ENCODE measurements at places on chromosomes 3 and 15.

- no peak for DNase-seq
Observed at GRCh38 chr3:69082361-69082760, 2.2 kb upstream of the UBA3 start.

DNA sequence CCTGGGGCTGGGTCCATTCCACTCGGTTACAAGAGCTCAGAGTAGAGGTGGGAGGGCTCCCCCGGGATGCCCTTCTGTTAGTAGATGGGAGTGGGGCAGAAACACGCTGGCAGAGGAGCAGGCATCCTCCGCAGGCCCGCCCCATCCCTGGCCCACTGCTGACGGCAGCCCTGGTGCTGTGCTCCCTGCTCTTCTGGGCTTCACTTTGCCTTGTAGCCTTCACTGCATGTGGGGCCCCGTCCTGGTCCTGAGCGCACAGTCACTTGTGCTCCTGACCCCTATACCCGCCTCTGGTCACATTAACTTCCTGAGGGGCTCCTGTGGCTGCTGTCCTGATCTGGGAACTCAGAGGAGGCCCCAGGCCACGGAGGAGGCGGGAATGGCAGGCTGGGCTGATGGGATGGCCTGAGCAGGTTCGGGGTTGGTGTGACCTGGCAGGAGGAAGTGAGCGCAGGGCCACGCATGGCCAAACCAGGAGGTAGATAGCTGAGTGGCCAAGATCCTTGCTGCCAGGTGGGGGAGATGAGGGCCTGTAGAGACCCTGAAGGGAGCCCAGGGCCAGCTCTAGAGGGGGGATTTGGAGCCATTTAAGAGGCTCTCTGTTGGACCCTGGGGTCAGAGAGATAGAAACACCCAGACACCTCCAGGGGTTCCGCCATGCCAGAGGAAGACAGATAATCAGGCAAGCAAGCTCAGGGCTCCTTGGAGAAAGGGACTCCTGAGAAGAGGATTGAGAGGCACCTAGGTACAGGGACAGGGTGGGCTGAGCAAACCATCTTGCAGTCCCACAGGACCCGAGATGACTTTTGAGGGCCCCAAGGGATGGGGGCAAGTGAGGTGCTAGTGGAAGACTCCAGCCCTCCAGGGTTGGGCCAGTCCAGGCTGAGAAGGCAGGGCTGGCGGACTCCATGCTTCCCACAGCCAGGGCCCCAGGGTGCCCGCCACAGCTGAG lies 92.2 kb upstream of the PRR23E start:
- no peak for DNase-seq

DNA sequence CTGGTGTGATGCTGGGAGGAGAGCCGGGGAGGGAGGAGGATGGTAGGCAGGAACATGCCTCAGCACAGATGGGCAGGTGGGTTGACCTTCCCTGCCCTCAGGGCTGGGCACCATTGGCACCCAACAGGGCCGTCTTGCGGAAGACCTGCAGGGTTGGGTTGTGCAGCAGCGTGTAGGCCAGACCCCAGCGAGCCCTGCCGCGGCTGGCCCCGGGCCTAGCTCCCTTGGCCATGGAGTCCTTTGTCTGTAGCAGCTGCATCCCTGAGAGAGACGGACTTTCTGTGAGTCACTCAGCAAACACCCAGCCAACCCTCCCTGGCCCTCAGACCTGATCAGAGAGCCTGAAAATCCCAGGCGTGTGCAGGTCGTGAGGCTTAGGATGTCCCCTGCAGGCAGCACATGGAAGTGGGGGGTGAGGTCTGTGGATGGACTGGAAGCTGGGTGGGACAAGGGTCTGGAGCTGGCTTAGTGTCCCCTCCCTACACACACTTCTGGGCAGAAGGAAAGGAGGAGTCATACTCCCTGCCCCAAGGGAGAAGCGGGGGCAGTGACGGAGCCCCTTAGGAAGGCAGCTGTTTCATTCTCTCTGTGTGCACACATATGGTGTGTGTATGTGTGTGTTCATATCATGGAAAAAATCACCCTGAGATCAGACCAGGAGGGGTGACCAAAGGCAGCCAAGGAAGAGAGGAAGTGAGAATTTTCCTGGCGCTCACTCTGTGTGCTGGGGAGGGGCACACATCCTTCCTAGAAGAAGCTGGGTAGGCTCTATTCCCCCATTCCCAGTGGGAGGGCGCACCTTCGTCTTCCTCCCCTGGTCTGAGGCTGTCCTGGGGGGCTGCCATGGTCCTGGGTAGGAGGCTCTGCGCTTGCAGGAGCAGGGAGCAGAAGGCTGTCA lies 6.7 kb downstream of the ISLR start:
- DNase-seq = no peak

- DNase-seq = no peak
Observed at GRCh38 chr3:120147072-120147871, 53.0 kb upstream of the GSK3B start.

GRCh38 chr3:190840146-190840545 lies 22.3 kb downstream of the GMNC start:
- DNase-seq = no peak

DNA sequence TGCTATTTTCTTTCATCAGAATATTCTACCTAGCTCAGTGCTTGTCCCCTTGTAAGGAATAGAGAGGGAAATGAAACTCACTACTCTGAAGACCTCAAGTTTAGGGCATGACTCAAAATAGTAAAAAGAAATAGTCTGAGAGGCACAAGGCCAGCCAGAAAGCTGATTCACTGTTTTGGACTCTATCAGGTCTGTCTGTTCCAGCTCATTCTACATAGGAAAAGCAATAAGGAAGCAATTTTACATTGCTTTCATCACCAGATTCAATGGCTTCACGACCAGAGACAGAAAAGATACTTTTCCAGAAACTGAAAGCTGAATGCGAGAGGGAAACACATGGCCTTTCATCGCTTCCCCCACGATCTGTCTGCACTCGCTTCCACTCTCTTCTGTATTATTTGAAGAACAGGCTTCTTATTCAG lies 276.0 kb downstream of the GBE1 start:
- DNase-seq = no peak

GRCh38 chr3:186432189-186432588 lies 70.2 kb upstream of the DGKG start:
- no peak for DNase-seq

DNA sequence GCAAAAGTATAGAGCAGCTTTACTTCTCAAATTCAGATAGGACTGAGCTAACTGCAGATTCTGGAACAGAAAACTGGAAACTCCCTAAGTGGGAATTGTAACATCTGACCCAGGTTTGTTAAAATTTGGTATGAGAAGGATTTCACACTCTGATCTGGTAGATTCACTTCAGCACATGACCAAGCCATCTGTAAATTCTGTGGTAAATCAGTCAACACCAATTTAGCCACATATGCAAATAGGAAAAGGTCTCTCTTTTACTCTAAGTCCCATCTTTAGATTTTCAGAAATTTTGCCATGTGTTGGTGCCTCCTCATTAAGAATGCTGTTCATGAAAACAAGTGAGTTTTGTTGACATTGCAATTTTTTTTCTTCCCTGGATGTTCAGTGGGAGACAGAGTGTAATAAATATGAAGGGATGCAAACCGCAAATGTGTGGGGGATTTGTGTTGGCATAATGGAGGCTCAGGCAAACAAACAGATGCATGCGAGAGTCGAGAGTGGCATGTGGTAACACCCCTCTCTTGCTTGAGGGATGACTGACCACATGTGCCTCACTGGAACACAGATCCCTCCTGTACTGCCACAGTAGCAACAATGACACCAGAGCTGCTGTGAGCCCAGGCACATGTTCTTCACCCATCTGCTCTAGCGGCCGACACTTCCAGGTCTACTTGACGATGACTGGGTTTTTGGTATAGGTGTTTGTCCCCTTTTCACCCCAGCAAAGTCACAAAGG lies 146.6 kb downstream of the FEZF2 start:
- no peak for DNase-seq

GRCh38 chr3:23206366-23206765 lies 3.2 kb downstream of the UBE2E2 start:
- DNase-seq = no peak

DNA sequence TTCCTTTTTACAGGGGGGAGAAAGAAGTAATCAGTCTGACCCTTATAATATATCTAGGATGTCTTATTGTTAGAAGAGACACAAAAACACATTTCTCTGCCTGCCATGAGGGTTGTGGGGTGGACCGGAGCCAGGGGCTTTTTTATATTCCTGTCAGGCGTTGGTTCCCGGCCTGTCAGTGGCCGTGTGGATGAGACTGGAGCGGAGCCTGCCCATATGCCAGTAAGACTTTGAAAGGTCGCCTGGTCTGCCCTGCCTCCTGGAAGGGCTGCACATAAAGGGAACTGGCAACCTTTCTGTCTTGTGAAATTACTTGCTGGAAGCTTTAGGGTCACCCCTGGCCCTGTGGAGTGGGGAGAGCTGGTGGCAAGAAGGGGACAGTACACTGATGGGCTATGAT lies 34.7 kb downstream of the MAP3K13 start:
- DNase-seq = no peak

DNA sequence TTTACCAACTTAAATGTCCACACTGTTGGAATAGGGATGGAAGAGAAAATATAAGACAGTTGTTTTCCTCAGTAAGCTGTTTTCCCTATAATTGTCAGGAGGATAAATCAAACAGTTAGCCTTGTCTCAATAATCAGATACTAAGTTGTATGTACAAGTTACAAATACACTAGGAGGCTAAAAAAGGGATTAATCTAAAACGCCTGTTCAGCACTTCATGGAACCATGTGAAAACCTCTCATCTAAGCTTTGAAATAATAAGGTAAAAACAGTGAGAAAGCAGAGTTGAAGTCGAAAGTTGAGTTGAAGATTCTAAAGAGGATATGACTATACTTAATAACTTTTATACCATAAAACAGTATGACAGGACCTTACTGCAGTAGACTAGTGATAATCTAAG lies 62.0 kb downstream of the CALML4 start:
- DNase-seq = no peak

DNA sequence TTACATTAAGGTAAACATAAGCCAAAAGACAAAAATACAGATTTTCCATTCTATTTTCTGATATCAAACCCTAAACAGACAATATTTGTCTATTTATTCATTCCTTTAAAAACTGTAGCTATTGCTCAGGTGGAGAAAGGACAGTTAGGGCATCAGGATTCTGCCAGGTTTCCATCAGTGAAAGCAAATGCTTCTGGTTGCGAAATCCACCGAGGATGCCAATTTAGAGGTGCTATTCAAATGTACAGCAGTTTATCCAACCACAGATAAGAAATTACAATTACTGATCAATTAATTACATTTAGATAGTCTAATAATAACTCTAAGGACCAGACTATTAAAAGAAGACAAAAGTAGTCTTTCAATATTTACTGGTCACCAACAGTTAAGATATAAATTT lies 3.9 kb downstream of the TOMM70 start:
- DNase-seq = no peak

GRCh38 chr3:160398820-160399124 lies 253 bp downstream of the IFT80 start:
- no peak for DNase-seq

- no peak for DNase-seq
Observed at GRCh38 chr15:36256404-36256807, 323.0 kb upstream of the CDIN1 start.

DNA sequence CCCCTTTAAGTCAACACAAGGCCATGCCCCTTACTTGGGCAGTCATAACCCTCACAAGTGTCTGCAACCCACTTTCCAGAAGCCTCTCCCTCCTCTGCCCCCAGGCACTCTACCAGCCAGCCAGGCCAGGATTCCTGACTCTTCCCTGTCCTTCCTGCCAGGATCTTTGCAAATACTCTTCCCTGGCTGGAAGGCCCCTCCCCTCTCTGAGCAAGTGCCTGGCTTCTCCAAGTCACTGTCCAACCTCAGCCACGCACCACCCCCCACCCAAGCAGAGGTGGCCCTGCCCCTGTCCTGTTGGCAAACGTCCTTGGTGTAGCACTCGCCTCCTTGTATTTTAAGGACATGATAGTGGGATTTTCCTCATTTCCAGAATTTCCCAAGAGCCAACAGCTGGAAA lies 54.7 kb upstream of the USP3 start:
- DNase-seq = no peak

DNA sequence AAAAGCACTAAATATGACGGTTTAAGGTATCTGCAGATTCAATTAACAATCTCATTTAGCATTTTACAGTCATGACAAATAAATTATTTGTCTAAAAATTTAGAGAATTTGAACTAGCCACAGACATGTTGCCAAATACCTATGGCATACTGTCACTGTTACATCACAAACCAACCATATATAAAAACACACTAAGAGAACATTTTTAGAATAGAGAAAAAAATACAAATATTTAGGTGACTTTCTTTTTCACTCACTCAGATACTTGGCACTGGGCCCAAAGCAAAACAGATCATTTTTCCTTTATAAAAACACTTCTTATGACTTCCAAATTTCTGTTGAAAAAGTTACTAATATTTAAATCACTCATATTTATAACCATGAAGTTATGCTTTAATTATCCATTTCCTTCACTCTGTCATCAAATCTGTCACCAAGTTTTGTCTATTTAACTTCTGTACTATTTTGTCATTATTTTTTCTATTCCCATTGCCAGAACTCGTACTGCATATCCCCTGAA lies 644.7 kb downstream of the OTOL1 start:
- no peak for DNase-seq

GRCh38 chr3:166360720-166361119 lies 523.5 kb upstream of the BCHE start:
- DNase-seq = no peak

- no peak for DNase-seq
Observed at GRCh38 chr3:169060037-169060436, 603.5 kb downstream of the MECOM start.
